ENCODE measurements at places on chromosomes 1 and 21.

DNA sequence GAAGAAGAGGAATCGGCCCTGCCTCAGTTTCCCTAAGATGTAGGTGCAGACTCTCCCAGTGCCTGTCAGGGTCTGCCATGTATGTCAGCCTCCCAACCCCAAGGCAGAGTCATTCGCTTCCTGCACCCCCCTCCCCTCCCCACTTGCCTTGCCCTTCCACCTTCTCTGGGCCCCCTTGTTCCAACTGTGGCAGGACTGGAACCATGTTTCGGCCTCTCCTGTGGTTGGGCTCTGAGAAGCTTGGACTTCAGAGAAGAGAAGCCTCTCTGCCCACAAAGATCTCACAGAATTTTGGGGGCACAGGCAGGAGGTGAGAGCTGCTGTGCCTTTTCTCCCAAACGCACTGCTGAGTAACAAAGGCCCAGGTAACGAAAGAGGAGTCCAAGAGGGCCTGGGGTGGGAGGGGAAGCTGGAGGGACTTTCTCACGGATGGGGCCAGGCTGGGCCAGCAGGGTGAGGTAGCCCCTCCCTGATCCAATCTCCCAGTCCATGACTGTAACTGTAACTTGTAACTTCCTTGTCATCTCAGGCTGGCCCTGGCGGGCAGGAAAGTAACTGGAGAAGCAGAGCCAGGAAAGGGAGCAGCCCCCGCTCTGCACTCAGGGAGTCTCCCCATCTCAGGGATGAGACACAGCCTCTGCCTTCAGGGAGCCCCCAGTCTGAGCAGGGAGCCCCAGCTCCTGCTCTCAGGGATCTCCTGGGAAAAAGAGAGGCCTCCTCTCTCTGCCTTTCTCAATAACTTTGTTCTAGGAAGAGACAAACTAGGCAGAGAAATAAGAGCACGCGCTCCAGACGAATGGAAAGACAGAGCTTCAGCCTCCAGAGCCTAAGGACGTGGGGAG is 11.3 kb downstream of the CRABP2 start:
- peak; percentile 49 for DNase-seq

DNA sequence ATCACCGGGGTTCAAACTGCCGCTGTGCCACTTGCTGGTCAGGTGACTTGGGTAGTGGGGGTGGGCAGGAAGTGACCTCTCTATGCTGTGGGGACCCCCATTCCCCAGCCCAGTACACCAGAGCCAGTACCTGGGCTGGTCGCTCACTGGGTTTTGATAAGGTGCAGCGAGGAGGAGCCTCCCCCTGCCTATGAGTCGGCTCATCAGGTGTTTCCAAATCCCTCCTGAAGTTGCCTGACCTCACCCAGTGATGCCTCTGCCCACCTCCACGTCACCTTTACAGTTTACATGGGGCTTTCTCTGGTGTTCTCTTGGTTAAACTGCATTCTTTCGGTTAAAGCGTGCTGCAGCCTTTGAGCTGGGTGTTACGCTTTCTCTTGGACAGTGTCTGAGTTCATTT is 58.2 kb downstream of the ARHGEF10L start:
- DNase-seq: no peak

GRCh38 chr1:88029899-88030298 is 654.2 kb upstream of the PKN2 start:
- DNase-seq: no peak

DNA sequence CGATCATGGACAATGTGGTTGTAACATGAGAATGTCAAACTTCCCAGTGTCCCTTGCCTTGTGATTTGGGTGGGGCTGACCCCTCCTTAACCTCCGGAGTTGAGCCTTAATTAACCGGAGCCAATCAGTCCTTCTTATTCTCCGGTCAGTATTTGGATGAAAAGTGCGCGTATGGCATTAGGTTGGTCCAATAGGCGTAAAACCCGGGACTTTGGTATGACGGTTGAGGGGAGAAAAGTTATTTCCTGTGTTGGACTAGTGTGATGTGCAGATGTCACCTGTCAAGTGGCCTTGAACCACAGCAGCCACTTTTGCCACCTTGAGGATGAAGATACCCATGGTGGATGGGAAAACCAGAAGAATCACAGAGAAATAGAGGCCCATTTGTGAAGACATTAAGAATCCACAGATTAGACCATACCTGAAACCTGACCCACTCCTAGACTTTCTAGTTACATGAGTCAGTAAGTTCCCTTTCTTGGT is 5.1 kb downstream of the PAFAH2 start:
- no peak for DNase-seq
